ENCODE measurements at places on chromosomes 7 and 10.

DNA sequence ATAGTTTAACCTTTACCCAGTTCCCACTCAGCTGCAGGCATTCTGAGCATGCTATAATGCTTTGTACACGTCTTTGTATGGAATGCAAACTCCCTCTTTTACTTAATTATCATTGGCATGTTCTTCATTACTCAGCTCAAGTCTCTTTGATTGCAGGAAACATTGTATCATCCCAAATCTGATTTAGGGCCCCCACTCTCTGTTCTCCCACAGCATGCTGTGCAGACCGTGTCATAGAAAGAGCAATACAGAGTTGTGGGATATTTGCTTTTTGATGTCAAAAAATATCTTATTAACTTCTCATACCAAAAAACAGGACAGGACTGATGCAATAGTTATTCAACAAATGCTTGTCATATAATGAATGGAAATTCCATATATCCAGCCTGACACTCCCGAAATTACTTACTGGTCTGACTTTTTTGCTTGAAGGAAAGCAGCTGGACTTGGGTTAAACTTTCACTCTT lies 1081.5 kb upstream of the C7orf33 start:
- DNase-seq: no peak

- DNase-seq: no peak
These were observed 75.4 kb upstream of the ATP6V0A4 start for GRCh38 chr7:138873220-138873892.

- no peak for DNase-seq
These were observed 30.4 kb upstream of the ADD3 start for GRCh38 chr10:109977382-109977806.

DNA sequence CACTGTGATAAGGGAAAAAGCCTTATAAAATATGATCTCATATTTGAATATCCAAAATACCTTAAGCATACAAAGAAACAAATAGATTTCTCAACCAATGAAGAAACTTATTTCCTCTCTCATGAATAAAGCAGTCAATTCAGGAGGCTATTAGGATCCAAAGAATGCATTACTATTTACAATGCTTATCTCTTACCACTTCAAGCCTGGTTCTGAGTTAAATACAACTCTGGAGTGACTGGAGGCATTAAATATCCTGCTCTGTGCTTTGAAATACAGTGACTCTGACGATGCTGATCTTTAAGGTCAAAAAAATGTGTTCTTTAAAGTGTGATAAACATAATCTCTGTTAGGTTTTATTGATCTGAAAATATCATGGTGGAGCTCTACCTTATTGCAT lies 493.2 kb downstream of the ZWINT start:
- no peak for DNase-seq

DNA sequence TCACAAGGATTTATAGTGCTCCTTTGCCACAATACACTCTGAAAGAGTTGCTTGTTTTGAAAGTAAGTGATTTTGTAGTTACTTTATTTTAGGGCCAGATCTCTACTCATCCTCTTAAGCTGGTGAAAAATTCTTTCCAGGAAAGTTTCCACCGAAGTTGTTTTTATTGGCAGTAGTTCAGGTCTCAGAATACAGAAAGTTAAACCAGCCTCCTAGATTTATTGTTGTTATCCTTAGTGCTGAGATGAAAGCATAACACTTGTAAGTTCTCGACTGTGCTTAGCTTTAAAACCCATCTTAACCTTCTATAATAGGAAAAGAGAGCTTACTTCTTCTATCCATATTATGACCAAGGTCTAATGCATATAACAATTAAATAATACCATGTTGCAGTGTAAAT lies 5.5 kb downstream of the AP3M1 start:
- DNase-seq: peak; percentile 57

DNA sequence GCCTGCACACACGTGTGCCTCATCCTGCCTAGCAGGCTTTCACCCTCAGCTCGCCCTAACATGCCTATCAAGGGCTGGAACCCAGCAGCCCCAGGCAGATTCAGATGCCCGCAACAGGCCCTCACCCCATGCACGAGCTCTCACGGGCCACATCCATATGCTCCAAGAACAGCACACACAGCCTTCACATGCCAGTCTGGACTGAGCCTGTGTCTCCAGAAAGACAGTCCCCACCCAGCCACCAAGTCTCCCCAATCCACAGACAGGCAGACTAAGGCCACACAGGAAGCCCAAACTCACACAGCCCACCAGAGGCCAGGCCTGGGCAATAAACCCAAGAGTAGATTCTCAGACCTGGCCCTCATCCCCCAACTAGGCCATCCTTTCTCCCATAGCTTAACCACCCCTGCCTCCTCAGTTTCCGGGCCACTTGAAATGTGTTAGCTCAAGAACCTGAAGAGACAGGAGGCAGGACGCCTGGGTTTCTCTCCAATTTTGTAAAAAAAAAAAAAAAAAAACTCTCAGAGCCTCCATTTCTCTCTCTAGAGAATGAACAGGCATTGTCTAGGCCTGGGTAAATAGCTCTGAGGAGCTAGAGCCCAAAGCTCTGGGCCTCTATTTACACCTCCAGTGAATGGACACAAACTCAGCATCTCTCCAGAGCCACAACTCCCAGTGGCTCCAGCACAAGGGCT lies 6.8 kb downstream of the LDB1 start:
- DNase-seq: no peak

- DNase-seq: no peak
These were observed 45.2 kb downstream of the KIAA1217 start for GRCh38 chr10:24254180-24254579.

GRCh38 chr7:81516898-81517297 lies 252.9 kb downstream of the HGF start:
- DNase-seq: no peak

DNA sequence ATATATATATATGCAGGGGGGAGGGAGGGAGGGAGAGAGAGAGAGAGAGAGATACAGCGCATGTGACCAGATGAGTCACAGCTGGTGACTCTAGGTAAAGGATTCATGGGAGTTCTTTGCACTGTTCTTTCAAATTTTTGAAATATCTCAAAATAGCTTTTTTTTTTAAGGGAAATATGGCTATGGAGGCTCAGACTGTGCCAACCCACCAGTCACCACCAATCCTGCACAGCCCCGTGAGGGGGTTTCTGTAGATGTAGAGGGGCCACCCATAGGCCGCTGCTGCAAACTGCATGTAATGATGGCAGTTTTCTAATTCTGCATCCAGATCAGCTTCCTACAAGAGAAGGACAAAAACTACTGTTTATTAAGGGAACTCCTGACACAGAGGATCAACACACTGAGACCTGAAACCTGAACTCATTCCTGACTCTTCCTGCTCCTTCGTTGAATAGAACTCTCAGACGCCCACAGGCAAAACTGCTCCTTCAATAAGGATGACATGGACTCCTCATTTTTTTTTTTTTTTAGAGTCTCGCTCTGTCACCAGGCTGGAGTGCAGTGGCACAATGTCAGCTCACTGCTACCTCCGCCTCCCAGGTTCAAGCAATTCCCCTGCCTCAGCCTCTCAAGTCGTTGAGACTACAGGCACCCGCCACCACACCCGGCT lies 17.3 kb downstream of the DAGLB start:
- peak; percentile 73 for DNase-seq

GRCh38 chr10:31319602-31320549 lies 860 bp downstream of the ZEB1 start:
- DNase-seq: peak; percentile 18

DNA sequence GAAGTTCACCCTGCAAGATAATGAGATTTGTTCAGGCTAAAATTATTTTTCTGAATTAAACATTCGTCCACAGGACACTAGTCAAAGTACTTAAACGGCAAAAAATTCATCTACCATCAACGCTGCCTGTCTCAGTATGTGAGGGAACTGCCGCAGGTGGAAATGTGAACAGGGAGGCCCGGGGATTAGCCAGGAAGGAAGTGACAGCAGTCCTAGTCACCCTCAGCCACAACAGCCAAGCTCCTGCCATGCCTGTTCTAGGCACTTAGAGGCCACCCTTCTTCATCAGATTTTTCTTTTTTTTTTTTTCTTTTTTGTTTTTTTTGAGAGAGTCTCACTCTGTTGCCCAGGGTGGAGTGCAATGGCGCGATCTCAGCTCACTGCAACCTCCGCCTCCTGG lies 9.4 kb downstream of the NUDT5 start:
- DNase-seq: no peak

- DNase-seq: no peak
These were observed 103.3 kb upstream of the POT1 start for GRCh38 chr7:125032943-125033342.

DNA sequence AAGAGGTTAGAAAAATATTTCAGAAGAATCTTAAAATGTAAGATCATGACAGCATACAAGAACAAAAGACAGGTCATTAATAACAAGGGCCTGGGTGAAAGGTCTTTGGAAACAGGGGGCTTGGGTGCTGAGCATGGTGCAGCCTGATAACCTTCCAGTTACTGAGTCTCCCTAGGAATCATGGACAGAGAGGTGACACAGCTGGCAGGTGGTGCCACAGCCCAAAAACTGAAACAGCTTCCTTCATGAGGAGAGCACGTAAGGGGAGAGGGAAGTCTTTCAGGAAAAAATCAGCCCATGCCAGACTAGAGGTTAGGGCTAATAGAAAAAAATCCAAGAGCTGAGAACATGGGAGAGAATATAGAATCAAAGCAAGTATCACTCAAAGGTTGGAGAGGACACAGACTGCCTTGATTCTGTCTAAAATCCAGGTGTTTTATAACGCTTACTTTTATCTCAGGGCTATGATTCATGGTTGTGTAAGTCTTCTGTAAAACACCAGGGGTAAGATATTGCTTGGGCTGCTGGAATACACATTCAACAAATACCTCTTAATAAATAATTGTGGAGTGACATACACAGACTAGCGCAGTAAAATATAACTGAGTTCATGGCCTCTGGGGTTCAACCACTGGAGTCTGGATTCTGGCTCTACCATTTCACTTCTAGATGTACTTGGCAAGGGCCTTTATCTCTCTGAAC lies 88.1 kb downstream of the SEMA3C start:
- no peak for DNase-seq

GRCh38 chr10:77887631-77888355 lies 38.8 kb downstream of the DLG5 start:
- no peak for DNase-seq

- DNase-seq: no peak
These were observed 107.7 kb upstream of the ADO start for GRCh38 chr10:62696798-62697197.

GRCh38 chr7:138004046-138004445 lies 2.2 kb upstream of the CREB3L2 start:
- DNase-seq: no peak

DNA sequence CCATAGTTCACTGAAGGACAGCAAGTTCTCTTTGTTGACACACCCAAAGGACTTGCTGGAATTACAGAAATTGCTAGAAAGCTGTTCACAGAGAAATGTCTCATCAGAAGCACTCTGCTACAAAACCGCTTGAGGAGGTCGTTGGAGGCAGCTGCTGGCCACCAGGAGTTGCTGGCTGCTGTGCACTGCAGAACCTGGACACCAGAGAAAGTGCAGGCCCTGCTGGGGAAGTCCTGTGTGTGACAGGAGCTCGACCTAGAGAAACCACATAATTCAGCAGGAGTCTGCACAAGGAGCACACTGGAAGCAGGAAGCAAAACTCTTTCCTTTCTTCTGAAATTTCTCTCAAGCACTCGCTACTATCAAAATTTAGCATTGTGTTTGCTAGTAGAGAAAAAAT lies 461.5 kb upstream of the GHITM start:
- no peak for DNase-seq

GRCh38 chr7:114932991-114933390 lies 11.1 kb downstream of the MDFIC start:
- no peak for DNase-seq

GRCh38 chr10:27490807-27491206 lies 13.3 kb upstream of the RAB18 start:
- DNase-seq: no peak

GRCh38 chr7:132558815-132559214 lies 17.5 kb downstream of the PLXNA4 start:
- DNase-seq: no peak

DNA sequence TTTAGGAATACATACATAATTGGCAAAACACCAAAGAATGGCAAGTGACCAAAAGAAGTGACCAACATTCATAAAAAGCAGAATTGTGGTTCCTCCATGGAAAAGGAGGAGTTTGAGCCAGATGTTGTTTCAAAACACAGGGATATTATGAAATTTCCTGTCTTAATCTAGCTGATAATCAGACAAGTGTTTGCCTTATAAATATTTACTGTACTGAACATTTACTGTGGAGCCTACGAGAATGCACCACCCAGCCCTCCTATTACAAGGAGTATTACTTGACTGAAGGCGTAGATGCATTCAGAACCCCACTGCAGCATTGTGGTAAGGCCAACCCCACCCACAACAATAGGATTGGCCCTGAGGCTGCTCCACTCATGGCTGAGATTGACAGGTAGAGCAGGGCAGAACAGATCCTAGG lies 118.9 kb downstream of the AKR1D1 start:
- no peak for DNase-seq

DNA sequence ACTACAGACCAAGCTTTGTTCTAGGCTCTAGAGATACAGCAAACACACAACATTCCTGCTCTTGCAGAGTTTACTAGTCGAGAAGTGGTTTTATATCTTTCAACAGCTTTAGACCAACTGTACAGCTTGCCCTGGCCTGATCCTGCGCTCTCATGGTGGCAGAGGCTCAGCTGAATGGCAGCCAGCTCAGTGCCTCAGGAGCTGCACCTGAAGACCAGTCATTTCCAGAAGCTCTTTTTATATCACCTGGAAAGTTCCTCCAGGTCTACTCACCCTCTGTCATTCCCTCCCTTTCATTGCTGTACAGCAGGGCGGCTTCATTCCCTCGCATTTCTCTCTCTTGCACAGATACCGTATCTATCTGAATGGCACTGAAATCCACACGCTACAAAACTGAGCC lies 319.8 kb downstream of the GATA3 start:
- DNase-seq: no peak

- peak; percentile 21 for DNase-seq
These were observed 97.5 kb downstream of the SKIDA1 start for GRCh38 chr10:21427804-21428481.

GRCh38 chr10:58367069-58367468 lies 18.1 kb upstream of the TFAM start:
- no peak for DNase-seq

DNA sequence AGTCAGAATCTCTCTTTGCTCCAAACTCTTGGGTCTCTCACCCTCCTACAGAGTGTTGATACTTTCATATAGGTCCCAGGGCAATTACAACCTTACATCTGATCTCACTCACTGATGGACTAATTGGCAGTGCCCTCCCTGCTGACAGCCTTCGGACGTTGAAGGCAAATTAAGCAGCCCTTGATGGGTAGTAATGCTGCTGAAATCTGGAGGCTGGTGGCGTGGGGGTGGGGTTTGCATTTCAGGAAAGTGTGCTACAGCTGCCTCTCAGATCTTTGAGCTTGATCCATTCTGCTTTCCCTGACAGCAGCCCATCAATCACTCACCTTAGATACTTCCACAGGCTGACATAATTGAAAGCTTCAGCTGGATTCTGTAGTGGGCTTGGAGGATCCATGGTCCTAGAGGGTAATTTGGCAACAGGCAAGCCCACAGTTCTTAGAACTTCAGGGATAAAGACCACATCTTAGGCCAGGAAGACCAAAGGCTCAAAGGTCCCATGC lies 349.1 kb upstream of the PODXL start:
- no peak for DNase-seq

Data from HTR-8/SVneo (cell line).